ENCODE measurements at places on chromosomes 16 and 17. TPM values are rescaled to one million over a fixed set of nuclear protein-coding genes. Genes with fewer than 3 reads are reported as not detected.
A peak's percentile ranks its signal among the peaks of the same experiment; 100 is the strongest.

Gene RAPGEFL1
- 11.9 TPM for total RNA-seq

DNA sequence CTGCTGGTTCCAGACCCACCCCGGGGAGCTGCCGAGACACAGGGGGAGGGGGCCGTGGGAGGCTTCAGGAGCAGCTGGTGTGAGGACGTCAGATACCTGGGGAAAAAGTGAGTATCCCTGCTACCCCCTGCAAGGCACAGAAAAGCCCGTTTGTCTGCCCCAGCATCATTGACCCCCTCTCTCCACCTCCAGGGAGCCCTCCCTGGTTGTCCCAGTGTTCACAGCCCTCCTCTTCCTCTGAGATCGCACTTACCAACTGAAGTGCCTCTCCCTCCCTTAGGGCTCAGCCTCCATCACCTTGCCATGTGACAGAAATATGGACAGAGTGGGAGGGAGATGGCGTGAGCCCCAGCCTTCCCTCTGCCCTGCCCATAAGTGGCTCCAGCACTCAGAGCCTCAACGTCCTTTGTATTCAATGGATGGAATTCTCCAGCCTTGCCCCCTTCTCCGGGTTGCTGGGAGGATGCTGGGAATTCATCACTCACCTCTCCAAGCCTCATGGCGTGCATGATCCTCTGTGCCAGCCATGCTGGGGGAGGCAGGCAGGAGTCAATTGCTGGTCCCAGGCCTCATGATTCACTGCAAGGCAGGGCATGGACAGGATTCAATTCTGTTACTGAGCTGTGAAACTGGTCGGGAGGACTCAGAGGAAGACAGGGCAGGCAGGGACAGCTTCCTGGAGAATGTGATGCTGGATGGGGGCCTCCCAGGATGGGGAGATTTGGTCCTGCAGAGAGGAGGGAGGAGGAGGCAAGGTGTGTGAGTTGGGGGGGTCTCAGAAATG lies 14.6 kb downstream of the SPNS3 start:
- no peak for DNase-seq

Gene HSD17B1
- 0.83 TPM for total RNA-seq

Gene TLCD2
- total RNA-seq: 0.14 TPM

GRCh38 chr17:79500745-79501618 lies 109.9 kb downstream of the RBFOX3 start:
- DNase-seq: no peak

- no peak for DNase-seq
These were observed 170.3 kb downstream of the FOXL1 start for GRCh38 chr16:86748652-86749051.

Gene ADGRG1
- total RNA-seq: 4.8 TPM

Gene GAS7
- total RNA-seq: 0.21 TPM

Gene PFAS
- 208 TPM for total RNA-seq

Gene MFSD6L
- 0.14 TPM for total RNA-seq

GRCh38 chr17:73271072-73271471 lies 9.4 kb upstream of the CPSF4L start:
- no peak for DNase-seq

DNA sequence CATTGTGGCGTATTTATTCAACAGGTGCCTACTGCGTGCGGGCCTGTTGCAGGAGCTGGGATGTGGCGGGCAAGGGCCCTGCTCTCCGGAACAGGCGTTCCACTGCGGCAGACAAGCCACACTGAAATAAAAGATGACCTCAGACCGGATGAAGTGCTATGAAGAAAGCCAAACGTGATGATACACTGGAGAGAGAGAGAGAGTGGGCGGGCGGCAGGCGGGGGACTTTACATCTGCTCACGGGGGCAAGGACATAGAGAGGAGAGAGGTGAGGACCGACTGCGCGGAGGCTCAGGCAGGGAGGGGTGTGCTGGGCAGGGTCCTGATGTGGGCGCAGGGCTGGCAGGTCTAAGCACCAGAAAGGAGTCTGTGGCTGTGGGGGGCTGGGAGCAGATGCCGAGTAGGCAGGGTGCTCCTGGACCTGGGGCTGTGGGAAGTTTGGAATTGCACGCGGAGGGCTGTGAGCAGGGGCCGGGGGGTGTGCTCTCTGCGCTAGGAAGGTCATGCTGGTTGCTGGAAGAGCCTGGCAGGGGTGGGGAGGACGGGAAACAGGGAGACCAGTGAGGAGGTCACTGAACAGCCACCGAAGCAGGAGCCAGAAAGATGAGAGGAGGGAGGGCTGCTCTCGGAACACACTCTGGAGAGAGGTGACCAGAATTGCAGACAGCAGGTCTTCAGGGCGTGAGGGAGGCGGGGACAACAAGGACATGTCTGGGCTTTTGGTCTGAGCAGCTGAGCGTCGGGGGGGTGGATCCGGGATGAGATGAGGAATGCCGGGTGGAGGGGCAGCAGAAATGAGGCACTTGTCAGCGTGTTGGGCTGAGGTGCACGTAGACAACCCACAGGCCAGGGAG lies 9.9 kb downstream of the MXRA7 start:
- DNase-seq: no peak

DNA sequence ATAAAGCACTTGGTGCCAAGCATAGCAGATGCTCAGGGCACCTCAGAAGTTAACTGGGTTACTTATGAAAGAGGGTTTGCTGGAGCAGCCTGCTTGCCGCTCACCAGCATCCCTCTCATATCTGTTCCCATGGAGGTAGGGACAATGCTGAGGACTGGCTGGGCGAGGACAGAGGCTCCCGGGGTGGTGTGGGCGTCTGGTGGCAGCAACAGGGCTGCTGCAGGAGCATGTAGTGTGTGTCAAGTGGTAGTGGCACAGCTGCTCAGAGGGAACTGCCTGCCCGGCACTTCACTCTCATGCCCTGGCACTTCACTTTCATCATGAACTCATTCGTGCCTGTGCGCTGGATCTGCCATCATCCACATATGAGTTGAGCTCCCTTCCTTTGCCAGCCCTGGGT lies 26.9 kb upstream of the ZNHIT3 start:
- no peak for DNase-seq

Gene SBK1
- 0.85 TPM for total RNA-seq

DNA sequence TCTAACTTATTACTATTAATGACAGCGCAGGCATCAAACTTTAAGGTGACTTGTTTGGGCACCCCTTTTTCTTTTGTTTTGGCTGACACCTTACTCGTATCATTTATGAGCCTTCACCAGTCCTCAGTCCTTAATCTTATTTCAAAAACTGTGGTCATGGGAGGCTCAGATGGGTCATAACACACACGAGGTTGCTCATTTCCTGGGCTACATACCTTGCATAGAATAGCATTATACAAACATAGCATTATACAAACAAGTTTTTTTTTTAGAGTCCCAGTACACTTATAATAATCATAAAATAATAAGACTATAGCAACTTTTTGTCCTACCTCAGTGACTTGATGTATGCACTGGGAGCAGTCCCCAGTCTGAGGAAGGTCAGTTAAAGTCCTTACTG lies 11.2 kb upstream of the ACSF2 start:
- no peak for DNase-seq

DNA sequence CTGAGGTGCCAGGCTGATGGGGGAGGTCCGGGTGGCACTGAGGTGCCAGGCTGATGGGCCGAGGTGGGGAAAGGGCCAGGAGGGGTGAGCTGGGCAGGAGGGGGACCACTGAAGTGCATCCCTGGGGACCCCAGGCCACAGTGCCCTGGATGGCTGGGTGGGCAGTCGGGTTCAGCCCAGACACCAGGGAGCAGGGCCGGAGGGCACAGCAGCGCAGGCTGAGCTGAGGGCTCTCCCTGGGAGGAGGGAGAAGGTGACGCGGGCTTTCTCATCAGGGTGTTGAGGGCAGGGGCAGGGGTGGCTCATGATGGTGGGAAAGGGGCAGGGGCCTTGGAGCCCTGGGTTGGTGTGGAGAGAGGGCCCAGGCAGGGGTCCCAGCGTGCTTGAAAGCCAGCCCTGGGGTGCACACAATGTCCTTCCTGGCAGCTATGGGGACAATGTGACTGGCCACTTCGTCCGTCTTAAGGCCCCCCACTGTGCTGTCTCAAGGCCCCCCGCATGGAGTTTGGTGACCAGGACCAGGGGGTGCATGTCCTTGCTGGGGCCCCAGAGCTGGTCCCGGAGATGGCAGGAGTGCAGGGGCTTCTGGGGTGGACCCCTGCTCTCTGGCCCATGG lies 16.0 kb downstream of the CD7 start:
- no peak for DNase-seq

DNA sequence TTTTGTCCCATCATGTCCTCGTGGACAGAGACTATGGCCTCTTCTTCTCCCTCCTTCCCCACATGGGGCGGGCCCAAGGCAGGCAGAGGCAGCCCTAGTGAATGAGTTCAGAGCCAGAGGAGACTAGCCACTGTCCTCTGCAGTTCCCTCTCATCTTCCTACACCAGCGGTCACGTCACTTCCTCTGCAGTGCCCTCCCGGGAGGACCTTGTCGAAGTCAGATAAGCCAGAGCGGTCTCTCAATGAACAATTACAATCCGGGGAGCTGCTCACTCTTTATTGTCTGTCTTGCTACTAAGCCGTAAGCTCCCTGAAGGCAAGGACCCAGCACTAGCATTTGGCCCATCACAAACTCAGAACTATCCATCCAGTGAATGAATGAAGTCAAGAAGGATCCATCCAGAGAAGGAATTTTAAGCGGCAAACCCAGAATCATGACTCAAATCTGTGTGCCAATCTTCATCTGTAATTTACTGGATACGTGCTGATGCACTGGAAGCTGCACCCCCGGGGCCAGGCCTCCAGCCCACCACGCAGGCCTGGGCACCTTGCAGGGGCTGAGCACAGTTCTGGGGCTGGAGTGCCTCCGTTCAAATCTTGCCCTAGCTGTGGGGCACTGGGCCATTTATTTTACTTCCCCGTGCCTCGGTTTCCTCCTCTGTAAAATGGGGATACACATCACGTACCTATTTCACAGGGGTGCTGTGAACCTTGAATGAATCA lies 18.1 kb downstream of the ZNF423 start:
- no peak for DNase-seq

GRCh38 chr17:61005358-61005757 lies 327.7 kb downstream of the BCAS3 start:
- no peak for DNase-seq

GRCh38 chr16:66751303-66751991 lies at the start of gene DYNC1LI2:
TSS of gene DYNC1LI2 (minus strand) at chr16:66751609. CDS start at chr16:66751591, 18 bp downstream.
- peak; percentile 95 for DNase-seq

Gene EPOP
- 54.9 TPM for total RNA-seq

- no peak for DNase-seq
These were observed 255.6 kb upstream of the HSBP1 start for GRCh38 chr16:83552228-83552627.

GRCh38 chr17:50100921-50101345 lies 5.8 kb downstream of the PDK2 start:
- no peak for DNase-seq

GRCh38 chr16:14464796-14465195 lies 165.3 kb downstream of the PARN start:
- DNase-seq: no peak

Gene LPO
- total RNA-seq: not detected

Gene TAC4
- total RNA-seq: not detected

- no peak for DNase-seq
These were observed 17.7 kb upstream of the ADCY9 start for GRCh38 chr16:4133897-4134372.

DNA sequence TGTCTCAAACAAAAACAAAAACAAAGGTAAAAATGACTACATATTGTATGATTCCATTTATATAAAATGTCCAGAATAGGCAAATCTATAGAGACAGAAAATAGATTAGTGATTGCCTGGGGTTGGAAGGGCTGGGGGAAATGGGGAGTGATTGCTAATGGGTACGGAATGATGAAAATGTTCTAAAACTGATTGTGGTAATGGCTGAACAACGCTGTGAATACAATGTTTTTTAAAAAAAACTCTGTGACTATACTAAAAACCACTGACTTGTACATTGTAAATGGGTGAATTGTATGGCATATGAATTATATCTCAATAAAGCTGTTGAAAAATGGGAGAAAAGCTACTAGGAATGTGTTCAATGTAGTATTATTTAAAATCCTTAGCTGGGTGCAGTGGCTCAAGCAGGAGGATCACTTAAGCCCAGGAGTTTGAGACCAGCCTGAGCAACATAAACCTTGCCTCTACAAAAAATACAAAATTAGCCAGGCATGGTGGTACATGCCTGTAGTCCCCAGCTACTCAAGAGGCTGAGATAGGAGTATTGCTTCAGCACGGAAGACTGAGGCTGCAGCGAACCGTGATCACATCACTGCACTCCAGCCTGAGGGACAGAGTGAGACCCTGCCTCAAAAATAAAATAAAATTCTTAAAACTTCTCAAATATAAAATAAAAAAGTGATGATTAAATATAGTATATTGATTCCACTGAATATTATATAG lies 47.9 kb downstream of the TOM1L2 start:
- no peak for DNase-seq
